HepG2 (cell line): ENCODE measurements at places on chromosomes 7 and 10. TPM values are rescaled to one million over a fixed set of nuclear protein-coding genes. Genes with fewer than 3 reads are reported as not detected.

DNA sequence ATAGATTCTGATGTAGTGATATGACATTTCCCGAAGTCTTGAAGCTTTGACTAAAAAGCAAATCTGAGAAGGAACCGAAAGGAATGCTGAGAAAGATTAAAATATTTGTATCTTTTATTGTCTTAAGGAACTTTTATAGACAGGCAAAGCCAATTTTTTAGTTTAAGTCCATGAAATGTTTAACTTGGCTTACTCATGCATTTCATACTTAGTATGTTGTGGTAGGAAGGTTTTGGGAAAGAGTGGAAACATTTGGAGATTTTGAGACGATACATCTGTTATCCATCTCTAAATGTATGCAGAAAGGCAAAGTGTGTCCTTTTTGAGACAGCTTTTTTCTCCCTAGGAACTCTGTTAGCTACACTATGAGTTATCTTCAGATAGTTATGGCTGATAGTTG is 10.1 kb downstream of the TBC1D12 start:
- DNase-seq = no peak

DNA sequence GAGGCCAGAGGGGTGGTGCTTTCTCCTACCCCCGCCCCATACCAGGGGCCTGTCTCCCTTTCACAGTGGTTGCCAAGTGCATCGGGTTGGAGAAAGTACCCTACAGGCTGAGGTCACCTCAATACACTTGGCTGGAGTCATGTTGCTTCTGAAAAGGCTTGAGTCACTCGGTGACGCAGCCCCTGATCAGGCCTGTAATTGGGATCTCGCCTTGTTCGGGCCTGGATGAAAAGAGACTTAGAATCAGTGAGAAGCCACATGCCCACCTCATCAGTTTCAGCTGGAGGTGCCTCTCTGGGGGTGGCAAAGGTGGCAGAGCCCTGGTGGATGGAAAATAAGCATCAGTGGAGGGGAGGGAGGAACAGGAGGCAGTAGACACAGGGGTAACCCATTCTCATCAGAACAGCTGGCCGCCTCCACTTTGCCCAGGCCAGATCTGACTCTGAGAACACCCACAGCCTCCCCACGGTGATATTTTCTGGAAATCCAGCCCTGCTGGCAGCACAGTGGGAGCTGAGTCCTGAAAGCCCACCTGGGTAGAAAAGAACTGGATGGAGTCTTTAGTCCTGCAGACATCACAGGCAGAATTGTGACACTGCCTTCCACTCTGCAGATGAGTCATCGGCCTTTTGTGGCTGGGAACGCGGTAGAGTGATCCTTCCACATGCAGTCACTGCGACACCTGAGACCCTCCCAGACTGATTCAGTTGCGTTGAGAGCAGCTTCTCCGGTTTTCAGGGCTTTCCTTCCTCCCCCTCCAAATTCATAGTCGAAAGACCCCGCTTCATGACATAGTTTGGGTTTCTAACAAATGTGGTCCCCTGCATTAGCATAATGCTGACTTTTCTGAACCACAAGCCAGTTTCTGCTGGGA is 108.0 kb downstream of the GRK5 start:
- DNase-seq = peak; percentile 83

DNA sequence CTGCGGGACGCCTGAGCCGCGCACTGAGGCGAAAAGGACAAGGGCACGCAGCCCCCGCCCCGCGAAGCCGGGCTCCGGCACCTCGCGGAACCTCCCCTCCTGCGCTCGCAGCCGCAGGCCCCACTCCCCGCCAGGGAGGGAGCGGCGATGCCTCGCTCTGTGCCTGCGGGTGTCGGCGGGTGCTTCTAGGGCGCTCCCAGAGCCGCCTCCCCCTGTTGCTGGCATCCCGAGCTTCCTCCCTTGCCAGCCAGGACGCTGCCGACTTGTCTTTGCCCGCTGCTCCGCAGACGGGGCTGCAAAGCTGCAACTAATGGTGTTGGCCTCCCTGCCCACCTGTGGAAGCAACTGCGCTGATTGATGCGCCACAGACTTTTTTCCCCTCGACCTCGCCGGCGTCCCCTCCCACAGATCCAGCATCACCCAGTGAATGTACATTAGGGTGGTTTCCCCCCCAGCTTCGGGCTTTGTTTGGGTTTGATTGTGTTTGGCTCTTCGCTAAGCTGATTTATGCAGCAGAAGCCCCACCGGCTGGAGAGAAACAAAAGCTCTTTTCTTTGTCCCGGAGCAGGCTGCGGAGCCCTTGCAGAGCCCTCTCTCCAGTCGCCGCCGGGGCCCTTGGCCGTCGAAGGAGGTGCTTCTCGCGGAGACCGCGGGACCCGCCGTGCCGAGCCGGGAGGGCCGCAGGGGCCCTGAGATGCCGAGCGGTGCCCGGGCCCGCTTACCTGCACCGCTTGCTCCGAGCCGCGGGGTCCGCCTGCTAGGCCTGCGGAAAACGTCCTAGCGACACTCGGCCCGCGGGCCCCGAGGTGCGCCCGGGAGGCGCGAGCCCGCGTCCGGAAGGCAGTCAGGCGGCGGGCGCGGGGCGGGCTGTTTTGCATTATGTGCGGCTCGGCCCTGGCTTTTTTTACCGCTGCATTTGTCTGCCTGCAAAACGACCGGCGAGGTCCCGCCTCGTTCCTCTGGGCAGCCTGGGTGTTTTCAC is 519 bp downstream of the ITGB8 start:
- DNase-seq = no peak

GRCh38 chr7:137952426-137952805 is 49.5 kb downstream of the CREB3L2 start:
- no peak for DNase-seq

RPEL1 gene
- polyA plus RNA-seq = 0.07 and 0.10 TPM in 2 replicates

GRCh38 chr7:5214236-5214635 is 24.2 kb downstream of the WIPI2 start:
- no peak for DNase-seq

MYO1G gene
- 1.1 and 2.4 TPM in 2 replicates for polyA plus RNA-seq

- DNase-seq = peak; percentile 80
Measured at GRCh38 chr10:58322072-58322834, 12.6 kb upstream of the UBE2D1 start.

- DNase-seq = no peak
Measured at GRCh38 chr7:37770838-37771237, 77.6 kb upstream of the NME8 start.

GRCh38 chr10:48882881-48883280 is 56.8 kb downstream of the LRRC18 start:
- DNase-seq = no peak

GRCh38 chr7:28018446-28018845 is 162.1 kb downstream of the JAZF1 start:
- no peak for DNase-seq

DNA sequence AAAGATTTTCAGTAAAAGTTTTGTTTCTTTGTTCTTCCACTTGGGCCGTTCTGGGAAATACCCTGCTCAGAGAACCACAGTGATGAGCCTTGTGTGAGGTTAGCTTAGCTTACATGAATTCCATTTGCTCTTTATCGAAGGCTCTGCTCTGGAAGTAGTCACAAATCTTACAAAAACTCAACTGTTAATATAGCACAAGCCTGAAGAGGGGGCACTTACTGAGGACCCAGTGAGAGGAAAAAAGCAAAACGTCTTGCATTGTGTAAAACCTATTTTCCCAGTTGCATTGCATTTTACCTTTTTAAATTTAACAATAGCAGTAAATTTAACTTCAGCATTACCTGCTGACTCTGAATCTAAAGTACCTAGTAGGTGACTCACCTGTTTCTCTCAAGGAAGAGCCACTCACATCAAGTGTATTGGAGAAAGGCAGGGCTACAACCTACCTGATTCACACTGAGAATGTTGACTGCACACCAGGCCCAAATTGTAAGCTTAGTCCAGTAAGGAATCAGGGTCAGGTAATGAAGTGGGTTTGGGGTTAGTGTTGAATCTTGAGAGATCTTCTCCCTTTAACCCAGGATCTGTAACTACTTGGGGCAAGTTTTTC is 42.3 kb downstream of the PPP1R17 start:
- DNase-seq = no peak

DNA sequence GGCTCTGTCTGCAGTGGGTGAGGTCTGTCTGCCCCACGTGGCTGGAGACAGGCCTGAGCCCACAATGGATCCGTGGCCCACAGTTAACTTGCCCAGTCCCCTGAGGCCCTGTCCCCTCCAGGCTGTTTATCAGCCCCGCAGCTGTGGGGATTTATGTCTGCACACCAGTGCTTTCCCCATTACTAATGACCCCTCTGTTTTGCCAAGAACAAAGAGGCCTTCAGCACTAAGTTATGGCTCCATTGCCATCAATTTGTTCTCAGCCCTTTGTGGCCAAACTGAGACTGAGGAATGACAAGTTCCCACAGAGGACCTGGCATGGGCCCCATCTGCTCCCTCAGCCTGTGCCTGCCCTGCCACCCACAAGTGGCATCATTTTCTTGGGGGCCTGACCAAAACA is 138.2 kb downstream of the C10orf105 start:
- no peak for DNase-seq

DNA sequence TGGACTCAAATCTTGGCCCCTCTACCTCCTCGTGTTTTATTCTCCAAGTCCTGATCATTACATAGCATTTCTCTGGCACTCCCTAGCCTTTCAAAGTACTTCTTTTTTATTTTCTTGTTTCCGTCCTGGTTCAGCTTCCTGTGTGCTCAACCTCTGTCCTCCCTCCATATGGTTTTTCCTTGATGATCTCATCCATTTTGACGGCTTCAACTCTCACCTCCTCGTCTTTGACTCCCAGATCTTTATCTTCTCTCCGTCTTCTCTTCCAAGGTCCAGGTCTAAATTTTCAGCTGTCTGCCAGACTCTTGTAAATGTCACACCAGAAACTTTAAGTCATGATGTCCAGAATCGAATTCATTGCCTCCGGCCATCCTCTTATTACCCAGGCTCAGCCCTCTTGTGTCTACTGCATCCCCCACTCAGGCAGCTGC is 23.3 kb upstream of the GFRA1 start:
- no peak for DNase-seq

- DNase-seq = no peak
Measured at GRCh38 chr10:109784236-109784635, 139.1 kb downstream of the XPNPEP1 start.

DNA sequence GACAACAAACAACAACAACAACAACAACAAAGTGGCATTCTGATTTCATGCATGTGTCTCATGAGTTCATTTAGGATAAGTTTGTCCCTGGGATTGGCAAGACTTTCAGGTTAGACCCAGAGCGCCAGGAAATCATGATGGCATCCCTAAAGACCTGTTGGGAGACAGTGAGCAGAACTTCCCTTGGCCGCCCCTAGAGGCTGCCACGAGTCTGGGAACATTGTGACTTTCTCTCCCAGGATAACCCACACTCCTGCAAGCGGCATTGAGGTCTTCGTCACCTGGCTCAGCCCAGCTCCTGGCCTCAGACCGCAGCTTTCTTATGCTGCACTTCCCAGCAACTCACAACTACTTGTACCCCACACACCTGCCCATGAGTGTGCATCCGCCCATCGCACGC is 80.5 kb upstream of the RNF32 start:
- peak; percentile 29 for DNase-seq

GRCh38 chr7:50539725-50540124 is 25.5 kb downstream of the DDC start:
- DNase-seq = no peak

GJD4 gene
- polyA plus RNA-seq = not detected in 2 replicates

- DNase-seq = no peak
Measured at GRCh38 chr10:116880716-116881482, 31.6 kb downstream of the ENO4 start.

DNA sequence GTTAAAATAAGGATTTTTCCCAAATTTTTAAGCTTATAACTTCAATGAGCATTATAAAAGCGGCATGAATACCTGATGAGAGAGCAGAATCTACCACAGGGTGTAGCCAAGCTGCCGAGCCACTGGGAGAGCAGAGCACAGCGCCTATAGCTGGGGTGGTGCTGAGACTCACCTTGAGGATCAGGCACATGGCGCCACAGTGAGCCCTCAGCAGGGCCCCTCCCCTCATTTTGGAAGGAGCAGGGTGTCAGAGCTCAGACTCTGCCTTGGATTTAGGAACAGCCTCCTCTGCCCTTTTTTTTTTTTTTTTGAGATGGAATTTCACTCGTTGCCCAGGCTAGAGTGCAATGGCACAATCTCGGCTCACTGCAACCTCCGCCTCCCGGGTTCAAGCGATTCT is 118.6 kb downstream of the SRPK2 start:
- DNase-seq = no peak

- no peak for DNase-seq
Measured at GRCh38 chr7:112868609-112869008, 78.4 kb upstream of the TMEM168 start.

GRCh38 chr7:77407906-77408305 is 8.2 kb downstream of the GSAP start:
- no peak for DNase-seq

CLDN3 gene
- 0.51 and 0.59 TPM in 2 replicates for polyA plus RNA-seq

DNA sequence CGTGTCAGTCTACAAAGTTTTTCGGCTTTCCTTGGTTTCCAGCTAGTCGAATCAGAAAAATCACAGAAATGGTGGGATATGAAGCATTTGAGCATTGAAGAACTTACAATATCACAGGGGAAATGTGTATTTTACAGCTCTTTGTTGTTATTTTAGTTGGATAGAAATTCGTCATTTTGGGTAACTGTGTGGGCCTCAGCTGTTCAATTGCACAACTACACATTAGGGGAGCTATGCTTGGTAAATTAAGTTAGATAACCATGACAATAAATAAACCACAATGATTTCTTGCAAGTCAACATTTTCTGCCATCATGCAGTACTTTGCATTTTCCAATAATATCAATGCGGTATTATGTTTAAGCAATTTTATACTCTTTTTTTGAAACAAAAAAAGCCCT is 80.4 kb upstream of the ANK3 start:
- DNase-seq = no peak

DNA sequence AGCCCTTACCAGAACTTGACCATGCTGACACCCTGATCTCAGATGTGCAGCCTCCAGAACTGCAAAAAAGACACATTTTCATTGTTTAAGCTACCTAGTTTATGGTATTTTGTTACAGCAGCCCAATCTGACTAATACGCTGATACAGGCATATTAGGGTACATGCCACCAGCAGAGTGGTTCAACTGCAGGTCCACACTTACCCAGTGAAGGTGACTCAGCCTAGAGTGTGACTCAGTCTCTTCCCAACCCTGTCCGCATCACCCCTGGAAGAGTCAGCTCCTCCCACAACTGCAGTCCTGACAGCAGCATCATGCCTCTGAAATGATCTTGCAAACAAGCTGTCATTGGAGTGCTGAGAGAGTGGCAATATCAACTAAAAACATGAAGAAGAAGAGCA is 30.8 kb upstream of the GOT1 start:
- no peak for DNase-seq

CDNF gene
- polyA plus RNA-seq = 0.29 and 0.40 TPM in 2 replicates
